ENCODE measurements at places on chromosomes 3 and 15.
A peak's percentile ranks its signal among the peaks of the same experiment; 100 is the strongest.

DNA sequence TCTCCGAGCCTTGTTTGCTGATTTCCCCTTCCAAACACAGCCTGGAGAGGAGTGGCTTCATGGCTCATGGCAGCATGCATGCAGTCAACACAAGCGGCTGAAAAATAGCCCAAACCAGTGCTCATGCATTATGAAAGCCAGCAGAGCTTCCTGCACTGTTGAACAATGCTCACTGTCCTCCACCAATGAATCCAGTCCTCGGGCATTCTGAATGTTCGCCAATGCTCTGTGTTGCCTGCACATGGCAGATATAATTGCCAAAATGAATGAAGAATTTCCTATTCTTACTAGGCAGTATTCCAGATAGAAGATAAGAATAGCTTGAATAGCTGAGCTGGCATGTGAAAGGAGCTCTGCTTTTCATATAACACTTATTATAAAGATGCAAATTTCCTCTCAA lies 252.7 kb downstream of the ROBO1 start:
- DNase-seq, result no peak

DNA sequence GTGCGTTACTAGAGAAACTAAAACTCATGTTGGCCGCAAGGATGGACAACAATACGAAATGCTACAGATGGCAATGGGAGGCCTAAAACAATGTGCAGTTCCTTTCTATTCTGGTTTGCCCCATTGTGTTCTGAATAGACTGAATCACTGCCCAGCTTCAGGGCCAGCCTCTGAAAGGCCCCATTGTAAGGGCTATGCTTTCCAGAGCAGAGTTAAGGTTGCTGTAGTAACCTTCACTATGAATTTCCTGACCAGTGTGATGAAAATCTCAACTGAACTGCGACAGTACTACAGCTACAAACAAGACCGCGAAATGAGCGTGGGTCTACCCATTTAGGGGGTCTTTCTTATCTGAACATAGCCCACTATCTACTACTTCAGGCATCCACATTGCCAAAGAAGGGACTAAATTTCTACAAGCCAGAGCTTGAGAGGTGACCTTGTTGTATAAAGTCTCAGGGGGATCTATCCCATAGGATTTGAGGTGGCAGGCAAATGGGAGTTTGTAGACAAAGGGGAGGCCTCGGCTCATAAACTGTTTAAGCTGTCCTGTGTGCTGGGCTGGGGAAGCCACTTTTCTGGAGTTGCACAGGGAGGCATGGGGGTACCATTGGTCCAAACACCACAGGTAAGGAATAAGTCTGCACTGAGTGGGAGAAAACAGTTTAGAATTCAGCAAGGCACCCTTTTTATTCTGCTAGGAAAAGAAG lies 80.1 kb downstream of the MYO1E start:
- DNase-seq, result no peak

DNA sequence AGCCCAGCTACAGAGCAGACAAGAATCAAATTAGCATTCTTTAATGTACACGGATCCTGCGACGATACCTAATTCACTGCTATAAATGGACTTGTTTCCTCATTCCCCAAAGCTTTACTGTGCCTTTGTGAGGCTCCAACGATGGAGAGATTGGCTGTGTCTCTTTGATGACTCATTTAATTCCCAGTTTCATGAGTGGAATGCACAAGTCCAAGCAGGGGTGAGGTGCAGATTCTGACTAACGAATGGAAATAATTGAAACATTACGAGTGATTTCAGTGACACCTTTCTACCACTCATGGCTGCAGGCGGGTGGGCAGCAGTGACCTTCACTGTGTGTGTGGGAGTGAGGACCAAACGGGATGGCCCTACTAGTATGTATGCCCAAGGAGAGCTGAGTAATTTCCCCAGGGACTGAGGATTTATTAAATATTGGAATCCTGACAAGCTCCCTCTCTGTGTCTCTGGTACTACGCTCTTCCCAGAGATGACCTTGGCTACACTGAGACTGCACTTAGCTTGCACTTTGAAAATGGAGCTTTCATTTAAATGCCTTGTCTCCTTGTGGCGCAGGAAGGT lies 156.7 kb downstream of the CACNA2D3 start:
- no peak for DNase-seq

DNA sequence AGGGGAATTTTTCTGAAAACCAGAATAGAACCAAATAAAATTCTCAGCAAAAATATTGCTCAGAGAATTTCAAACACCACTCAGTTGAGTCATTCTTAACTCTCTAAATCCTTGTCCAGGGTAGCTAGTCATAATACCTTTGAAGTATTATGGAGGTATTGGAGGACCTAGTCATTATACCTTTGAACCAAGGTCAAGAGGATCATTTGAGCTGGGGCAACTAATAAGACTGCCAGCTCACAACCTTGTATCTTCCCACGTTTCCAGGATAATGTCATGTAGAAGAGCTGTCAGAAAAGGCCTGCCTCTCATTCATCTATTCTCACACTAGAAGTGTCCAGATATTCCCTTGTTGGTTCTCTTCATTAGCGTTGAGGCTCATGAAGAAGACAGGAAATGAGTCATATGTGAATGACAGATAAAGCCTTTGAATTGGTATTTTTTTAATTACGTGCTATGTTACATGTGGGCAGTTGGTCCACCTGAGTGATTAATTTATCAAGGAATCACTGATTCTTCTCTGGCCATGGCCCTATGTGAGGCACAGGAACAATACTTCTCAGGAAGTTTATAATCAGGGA lies 48.3 kb downstream of the TOPAZ1 start:
- no peak for DNase-seq

DNA sequence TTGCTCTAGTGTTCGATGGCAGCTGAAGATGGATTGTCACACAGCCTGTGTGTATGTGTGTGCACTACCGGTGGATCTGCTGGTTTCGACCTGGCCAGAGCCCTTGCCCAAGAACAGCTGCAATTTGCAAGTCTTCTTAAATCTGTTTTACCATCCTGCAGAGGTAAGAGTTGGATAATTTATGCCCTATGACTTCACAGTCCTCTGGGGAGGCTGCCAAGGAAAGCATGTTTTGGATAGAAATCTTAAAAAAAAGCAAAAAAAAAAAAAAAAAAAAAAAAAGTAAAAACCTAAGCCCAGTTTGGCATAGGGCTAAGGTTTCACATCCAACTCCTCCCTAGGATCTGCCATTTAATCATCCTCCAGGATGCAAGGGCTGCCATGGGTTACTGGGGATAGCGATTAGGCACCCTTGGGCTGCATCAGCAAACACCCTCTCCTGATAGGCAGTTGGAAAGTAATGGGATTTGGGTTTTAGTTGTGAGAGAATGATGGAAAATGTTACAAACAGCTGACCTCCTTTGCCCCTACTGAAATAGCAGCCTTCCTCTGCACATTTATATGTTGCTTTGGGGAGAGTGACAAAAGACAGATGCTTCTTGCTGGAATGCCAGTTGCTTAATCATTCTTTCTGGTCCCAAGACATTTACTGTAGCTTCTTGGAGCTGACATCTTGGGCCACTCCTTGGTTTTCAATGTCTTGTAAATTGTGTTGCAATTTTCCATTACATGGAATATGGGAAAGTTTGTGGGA lies 35.4 kb downstream of the CD200R1L start:
- no peak for DNase-seq

DNA sequence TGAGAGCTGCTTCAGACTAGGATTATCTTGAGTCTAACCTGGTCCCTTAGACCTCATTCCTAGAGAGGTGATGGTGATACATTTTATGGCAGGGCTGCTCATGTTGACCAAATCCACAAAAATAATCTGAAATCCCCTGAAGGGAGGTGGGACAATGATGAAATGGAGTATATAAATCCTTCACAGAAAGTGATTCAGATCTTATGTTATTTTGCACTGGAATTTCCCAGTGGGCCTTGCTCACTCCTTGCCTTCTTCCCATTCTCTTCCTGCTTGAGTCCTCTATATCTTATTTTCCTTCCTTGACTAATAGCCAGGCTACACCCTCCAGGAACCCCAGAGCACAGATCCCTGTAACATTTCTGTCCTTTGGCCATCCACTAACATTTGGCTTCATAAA lies 10.4 kb upstream of the TMEM202 start:
- DNase-seq, result no peak

DNA sequence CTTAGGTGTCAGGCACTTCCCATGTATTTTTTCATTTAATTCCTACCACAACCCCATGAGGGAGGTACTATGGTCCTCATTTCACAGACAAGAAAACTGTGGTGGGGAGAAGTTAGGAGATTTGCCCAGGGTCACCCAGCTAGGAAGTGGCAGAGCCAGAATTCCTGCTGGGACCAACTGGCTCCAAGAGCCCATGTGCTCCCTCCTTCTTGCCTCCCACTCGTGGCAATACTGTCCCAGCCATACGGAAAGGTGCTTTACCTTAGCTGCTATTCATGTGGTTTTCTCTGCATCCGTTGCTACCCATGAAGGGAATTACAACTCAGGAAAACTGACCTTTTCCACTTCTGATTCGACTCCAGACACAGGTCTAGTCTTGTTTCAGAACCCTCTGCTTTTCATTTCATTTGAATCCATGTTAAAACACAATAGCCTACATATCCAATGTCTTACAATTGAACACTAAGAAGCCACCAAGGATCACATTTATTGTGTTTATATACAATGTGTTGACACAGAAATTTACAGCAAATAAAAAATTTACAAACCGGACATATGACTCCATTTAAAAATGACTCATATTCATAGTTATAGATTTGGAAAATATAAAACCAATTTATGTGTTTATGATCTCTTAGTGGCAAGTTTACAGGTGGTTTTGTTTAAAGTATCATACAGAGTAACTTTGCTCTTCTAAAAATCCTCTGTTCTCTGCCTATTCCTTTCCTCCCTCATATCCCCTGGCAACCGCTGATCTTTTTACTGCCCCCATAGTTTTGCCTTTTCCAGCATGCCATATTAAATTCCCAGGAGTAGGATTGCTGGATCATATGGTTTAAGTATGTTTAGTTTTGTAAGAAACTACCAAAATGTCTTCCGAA lies 58.8 kb downstream of the BTD start:
- DNase-seq, result no peak

DNA sequence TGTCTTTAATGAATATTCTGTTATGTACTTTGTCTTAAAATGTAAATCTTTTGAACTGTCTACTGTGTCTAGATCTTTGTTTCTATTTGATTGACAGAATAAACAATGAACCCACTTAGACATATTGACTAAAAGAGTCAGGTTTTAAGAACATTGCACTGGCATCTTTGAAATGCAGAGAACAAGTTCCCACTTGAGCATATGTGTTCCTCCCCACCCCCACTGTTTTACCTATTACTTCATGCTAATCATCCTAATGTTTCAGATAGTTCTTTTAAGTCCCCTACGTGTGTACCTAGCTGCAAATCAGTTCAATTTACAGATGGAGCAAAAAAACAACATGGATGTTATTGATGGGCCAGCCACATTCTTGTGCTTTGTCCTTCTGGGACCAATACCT lies 11.7 kb upstream of the TCF12 start:
- no peak for DNase-seq

- DNase-seq, result no peak
These were observed 25.4 kb upstream of the SOX14 start for GRCh38 chr3:137738710-137739109.

DNA sequence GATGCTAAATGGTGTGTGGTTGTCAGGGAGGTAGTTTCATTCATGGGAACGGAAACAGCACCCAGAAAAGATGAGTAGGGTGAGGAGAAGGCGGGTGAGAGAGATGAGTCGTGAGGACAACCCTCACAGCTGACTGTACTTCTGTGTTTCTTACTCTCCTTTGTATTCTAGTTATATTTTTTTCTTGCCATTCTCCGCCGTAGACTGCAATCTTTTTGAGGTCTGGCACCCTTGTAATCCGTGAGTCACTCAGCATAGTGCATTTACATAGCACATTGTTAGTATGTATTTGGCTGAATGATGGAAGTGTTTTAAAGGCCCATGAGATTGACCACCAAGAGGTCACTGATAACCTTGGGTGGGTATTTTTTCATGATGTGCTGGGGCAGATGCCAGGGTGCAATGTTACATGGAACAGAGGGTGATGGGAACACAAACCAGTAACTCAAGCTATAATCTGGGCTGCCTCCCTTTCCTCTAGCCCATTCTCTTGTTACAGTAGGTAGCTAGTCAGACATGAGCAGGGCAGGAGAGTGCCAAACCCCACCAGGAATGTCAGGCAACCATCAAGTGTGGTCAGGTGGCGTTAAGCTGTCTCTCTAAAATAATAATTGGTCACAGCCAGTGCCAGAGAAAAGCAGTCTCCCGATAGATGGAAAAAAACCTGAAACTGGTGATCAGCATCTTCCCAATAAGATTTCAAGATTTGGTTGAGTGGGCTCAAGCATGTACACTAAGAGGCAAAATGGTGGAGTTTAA lies 18.8 kb upstream of the DGKG start:
- no peak for DNase-seq

GRCh38 chr15:76979996-76980520 lies 14.9 kb upstream of the PSTPIP1 start:
- no peak for DNase-seq

- peak; percentile 79 for DNase-seq
These were observed 31.5 kb upstream of the LDHAL6B start for GRCh38 chr15:59174835-59175831.

DNA sequence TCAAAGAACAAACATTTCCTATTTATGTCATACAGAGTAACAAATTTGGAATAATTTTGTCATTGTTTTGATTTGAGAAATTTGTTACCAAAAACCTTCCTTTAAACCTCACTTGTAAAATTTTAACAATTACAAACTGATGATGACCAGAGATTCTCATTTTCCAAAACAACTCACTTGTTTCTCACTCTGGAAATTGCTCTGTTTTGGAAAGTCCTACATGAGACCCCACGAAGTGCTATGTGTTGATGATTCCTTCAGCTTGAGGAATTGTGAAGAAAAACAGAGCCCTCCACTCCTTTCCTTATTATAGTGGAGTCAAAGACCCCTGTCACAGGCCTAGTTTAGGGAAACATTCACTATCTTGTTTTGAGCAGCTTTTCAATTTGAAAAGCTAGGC lies 157.6 kb upstream of the RASGRP1 start:
- no peak for DNase-seq

- no peak for DNase-seq
These were observed 9.6 kb downstream of the DNAJB8 start for GRCh38 chr3:128456776-128457715.

- no peak for DNase-seq
These were observed 40.4 kb downstream of the LPP start for GRCh38 chr3:188194332-188194731.

- DNase-seq, result no peak
These were observed 39.5 kb downstream of the BTLA start for GRCh38 chr3:112459750-112460149.

DNA sequence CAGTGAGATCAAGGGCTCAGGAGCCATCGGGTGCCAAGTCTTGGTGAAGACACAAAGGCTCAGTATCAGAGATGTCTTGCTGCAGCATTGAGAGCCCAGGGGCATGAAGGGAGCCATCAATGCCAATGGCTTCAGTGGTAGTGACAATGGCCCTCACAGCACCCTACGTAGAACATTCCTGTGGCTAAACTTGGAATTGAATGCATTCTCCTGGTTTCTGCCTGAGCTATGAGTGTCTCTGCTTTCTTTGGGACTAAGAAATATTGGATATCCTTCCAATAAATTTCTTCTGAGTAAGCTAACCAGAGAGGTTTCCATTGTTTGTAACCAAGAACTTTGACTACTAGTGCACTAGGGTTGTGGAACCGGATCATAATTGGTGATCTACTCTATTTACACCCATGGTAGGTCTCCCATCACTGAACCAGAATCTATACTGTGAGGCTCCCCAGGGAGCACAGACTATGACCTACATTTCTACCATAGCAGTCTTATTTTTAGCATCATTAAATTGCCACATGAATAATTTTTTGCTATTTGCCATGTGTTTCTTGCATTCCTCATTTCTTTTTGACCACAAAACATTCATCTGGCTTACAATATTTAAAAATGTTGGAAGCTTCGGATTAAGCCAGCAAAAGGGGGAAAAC lies 31.6 kb upstream of the PDZRN3 start:
- DNase-seq, result no peak

- DNase-seq, result no peak
These were observed 218.8 kb downstream of the TBL1XR1 start for GRCh38 chr3:176978441-176978840.
